ENCODE measurements at places on chromosomes 6 and 20. TPM values are rescaled to one million over a fixed set of nuclear protein-coding genes. Genes with fewer than 3 reads are reported as not detected.

The RSPH4A gene
- not detected for total RNA-seq

The DNPH1 gene
- total RNA-seq = 86.5 TPM

The CGA gene
- total RNA-seq = not detected

The KCNG1 gene
- total RNA-seq = 1.8 TPM

The MATN4 gene
- total RNA-seq = 0.74 TPM

The OOEP gene
- total RNA-seq = not detected

The SEMG1 gene
- total RNA-seq = not detected

The ECT2L gene
- not detected for total RNA-seq

The RIPOR3 gene
- not detected for total RNA-seq

The RIMS4 gene
- total RNA-seq = not detected

The SLC17A9 gene
- total RNA-seq = 78.7 TPM

The LAMA2 gene
- 0.69 TPM for total RNA-seq

The PRPF6 gene
- total RNA-seq = 53.0 TPM

The TGM3 gene
- total RNA-seq = not detected

The ADNP gene
- total RNA-seq = 60.0 TPM

The CRISP2 gene
- total RNA-seq = not detected

The LBP gene
- total RNA-seq = not detected

The NRSN1 gene
- not detected for total RNA-seq

The WFDC5 gene
- total RNA-seq = not detected

The SFTA2 gene
- not detected for total RNA-seq

The TXLNB gene
- total RNA-seq = 0.22 TPM

The TNXB gene
- 1.8 TPM for total RNA-seq

The MUC21 gene
- total RNA-seq = not detected

The PTK6 gene
- total RNA-seq = not detected

The NMBR gene
- total RNA-seq = not detected

The BICRAL gene
- 9.8 TPM for total RNA-seq

The ARMC2 gene
- 2.7 TPM for total RNA-seq

The THBS2 gene
- not detected for total RNA-seq

The PAQR8 gene
- 12.9 TPM for total RNA-seq

The EEF1A2 gene
- total RNA-seq = 1.4 TPM

The SLC17A2 gene
- total RNA-seq = not detected

The BCAS4 gene
- 31.7 TPM for total RNA-seq

The ME1 gene
- total RNA-seq = 0.49 TPM

The LGSN gene
- total RNA-seq = not detected

The ULBP2 gene
- 0.38 TPM for total RNA-seq

The ANGPT4 gene
- not detected for total RNA-seq

The C20orf204 gene
- total RNA-seq = 2.8 TPM

The AIF1 gene
- total RNA-seq = 240 TPM

The SAPCD1 gene
- 13.6 TPM for total RNA-seq

The AVP gene
- not detected for total RNA-seq

The GRM1 gene
- not detected for total RNA-seq

The SYNDIG1 gene
- not detected for total RNA-seq

The IP6K3 gene
- not detected for total RNA-seq

The MAP7 gene
- total RNA-seq = 0.47 TPM

The SLC22A1 gene
- total RNA-seq = 0.31 TPM

The MYLK4 gene
- total RNA-seq = 0.11 TPM

The APCDD1L gene
- not detected for total RNA-seq

The ABHD16B gene
- not detected for total RNA-seq

The AHI1 gene
- total RNA-seq = 33.3 TPM

The ENPP5 gene
- total RNA-seq = 0.68 TPM

The RALGAPB gene
- 19.8 TPM for total RNA-seq

The GTSF1L gene
- not detected for total RNA-seq

The SLC17A5 gene
- total RNA-seq = 4.2 TPM

The DDX27 gene
- total RNA-seq = 45.2 TPM

The IL20RA gene
- not detected for total RNA-seq
